Kidney (tissue), 22 donors: ENCODE measurements at places on chromosomes 12 and 14. TPM values are rescaled to one million over a fixed set of nuclear protein-coding genes. Genes with fewer than 3 reads are reported as not detected.

The TCTN2 gene
- polyA plus RNA-seq = 12.5 TPM

DNA sequence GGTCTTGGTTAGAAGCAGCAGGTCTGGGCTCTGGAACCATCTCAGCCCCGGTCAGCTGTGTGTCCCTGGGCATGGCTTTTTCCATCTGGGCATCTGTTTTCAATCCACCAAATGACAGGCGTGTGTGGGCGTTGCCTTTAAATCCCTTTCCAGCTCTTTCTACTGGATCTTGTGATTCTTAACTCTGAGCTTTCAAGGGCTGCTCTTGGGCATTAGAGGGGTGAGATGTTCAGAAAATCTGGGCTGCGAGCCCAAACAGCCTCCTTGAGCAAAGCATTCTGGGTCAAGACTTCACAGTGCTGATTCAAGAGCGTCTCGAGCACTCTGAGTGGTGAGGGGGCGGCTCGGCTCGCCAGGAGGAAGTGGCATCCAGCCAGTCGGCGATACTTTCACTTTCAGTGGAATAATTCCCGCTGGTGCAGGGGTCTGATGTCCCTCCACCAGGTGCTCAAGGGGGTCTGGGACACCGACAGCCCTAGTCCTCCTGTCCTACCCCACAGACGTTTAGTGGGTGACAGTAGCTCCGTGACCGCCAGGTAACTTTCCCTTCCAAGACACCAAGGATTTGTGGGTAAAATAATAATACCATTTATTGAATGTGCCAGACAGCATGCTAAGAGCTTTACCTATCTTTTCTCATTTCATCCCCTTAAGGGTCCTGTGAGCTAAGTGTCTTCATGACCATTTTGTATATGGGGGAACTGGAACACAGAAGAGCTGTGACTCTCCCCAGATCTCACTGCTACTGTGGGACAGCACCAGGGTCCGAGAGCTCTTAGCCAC is 114.0 kb downstream of the PLXNC1 start:
- DNase-seq = peak; percentile 67

The DDN gene
- 27.0 TPM for polyA plus RNA-seq

- DNase-seq = no peak
These were observed 17.1 kb downstream of the TMBIM4 start for GRCh38 chr12:66152732-66153131.

- DNase-seq = no peak
These were observed 99.2 kb downstream of the SLC5A8 start for GRCh38 chr12:101110866-101111265.

DNA sequence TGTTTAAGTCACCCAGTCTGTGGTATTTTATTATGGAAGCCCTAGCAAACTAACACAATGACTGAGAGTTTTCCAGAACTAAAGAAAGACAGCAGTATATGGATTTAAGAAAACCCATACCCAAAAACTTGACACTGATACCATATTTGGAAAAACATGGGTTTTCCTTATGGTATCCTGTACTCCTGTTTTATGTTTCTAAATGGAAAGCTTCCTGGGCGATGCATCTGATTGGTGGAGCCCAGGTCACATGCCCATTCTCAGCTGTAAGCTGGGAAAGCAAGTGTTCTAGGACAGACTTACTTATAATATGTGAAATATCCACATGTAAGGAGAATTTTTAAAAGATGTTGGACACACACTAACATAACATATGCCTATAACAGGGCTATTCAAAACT is 4.5 kb upstream of the RNASE4 start:
- no peak for DNase-seq

The KRT3 gene
- not detected for polyA plus RNA-seq

The KRT78 gene
- not detected for polyA plus RNA-seq

GRCh38 chr14:46377305-46377704 is 274.3 kb downstream of the RPL10L start:
- DNase-seq = no peak

DNA sequence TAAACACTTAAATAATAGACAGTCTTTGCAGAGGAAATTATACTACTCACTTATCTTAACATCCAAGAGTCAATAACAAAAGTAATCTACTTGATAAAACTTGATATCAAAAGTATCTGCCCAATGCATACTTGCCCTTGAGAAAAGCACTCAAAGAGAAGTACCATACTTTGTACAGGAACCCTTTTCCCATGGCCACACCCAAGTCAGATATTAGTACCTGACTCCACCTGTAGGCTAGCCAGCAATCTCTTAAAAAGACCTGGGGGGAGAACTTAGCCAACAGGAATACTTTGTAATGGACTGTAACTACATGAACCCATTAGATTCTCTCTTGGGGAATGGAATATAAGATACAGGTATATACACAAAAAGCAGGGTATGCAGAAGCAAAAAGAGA is 99.6 kb upstream of the HECTD1 start:
- no peak for DNase-seq

The IKZF4 gene
- polyA plus RNA-seq = 2.7 TPM
